ENCODE measurements at places on chromosomes 5 and 9.

DNA sequence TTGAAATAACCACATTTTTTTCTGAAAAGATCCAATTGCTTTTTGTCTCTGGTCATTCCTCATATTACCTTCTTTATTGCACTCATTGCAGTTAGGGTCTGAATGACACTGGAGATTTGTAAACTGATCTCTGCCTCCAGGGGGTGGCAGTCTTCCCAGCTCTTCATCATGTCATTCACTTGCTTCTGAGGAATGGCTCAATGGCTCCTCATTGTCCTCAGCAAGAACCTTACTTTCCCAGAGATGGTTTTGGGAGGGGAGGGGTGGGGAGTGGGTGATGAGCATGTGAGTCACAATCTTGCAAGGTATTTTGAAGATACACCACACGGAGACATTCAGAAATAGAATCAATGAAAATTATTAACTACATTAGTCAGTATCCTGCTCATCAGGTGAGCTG lies 159.8 kb upstream of the GAS1 start:
- no peak for DNase-seq

- no peak for DNase-seq
These were observed 247.5 kb downstream of the ADAMTSL1 start for GRCh38 chr9:18721267-18721994.

- no peak for DNase-seq
These were observed 8.0 kb downstream of the DIPK1B start for GRCh38 chr9:136720251-136720897.

DNA sequence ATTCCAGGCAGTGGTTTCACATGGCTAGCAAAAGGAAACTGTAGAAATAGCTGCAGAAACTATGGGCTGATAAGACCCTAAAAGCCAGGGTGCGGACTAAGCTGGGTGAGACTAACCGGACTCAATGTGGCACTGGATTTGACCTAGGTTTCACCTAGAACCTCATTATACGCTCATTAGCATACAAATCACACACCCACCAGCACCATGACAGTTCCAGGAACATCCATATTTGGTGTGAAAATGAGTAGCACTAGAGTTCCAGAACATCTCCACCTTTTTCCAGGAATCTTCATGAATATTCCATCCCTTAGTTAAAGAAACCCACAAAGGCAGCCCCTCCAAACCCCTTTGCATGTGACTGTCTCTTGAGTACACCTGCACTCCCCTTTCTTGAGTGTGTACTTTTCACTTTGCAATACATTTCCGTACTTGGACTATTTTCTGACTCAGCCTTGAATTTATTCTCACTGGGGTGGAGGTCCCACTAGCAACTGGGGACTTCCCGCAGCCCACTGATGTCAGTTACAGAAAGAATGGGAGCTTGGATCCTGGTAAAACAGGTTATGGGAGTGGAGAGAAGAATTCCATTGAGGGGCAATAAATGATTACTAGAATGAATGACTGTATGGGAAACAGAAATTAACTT lies 58.0 kb upstream of the SPATA31C2 start:
- DNase-seq, result no peak

- no peak for DNase-seq
These were observed 195.8 kb downstream of the ERCC6L2 start for GRCh38 chr9:96071076-96071814.

DNA sequence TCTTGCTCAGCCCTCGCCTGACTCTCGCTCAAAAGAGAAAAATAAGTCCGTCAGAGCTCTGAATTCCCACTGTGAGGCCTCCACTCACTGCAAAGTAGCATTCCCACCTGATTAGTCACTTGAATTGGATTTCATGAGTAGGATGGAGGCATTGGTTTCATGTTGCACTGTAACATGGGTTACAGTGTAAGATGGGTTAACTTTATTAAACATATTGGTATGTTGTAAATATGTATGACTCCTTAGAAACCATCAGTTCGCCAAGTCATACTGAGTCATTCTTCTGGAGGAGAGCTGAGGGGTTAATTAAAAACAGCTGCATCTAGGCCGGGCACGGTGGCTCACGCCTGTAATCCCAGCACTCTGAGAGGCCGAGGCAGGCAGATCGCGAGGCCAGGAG lies 93.8 kb upstream of the BNC2 start:
- DNase-seq, result peak; percentile 99

- DNase-seq, result no peak
These were observed 28.4 kb downstream of the EHMT1 start for GRCh38 chr9:137647096-137647714.

DNA sequence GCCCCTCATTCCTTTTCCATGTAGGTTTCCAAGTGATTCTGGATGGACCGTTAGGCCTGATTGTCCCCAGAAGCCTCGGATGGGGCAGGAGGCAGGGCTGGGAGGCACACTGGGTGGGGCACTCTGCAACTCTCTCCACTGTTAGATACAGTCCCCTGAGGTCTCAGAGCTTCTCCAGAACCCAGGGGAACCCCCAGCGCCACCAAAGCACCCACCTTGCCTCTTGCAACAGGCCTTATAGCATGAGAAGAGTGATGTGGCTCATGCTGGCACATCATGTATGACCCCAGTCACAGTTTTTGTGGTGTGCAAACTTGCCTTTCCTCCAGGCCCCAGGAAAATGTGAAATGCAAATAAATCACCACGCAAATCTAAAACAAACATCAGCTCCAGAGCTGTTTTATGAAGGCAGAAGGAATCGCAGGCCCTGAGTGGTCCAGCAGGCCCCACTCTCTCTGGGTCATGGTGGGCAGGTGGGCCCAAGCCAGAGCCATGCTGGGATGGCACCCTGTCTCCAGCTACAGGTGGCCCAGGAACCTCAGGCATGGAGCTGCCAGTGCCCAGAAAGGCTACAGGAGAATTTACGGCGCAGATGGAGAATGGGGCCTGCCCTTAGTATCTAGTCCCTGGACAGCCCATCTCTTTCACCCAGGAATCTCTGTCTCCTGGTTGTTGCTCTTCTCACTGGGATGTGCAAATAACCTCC lies 36.3 kb upstream of the CDKN2AIPNL start:
- DNase-seq, result no peak

GRCh38 chr9:114677418-114677817 lies 4.6 kb downstream of the TEX48 start:
- peak; percentile 99 for DNase-seq

DNA sequence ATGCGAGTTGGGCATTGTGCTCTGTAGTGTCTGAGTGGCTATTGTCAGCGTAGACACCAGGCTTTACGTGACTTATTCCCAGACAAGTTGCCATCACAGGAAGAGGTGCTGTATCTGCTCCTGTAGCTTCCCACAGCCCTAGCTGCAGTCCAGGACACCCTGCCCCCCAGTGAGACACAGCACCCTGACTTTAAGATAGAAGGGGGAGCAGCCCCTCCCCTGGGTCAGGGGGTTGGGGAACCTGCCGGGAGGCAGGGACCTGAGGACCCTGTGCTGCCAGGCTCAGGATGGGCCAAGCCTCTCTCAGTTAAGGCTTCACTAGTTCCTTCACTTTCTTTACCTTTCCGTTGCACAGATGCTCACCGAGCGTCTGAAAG lies 75.4 kb downstream of the NEK6 start:
- no peak for DNase-seq

DNA sequence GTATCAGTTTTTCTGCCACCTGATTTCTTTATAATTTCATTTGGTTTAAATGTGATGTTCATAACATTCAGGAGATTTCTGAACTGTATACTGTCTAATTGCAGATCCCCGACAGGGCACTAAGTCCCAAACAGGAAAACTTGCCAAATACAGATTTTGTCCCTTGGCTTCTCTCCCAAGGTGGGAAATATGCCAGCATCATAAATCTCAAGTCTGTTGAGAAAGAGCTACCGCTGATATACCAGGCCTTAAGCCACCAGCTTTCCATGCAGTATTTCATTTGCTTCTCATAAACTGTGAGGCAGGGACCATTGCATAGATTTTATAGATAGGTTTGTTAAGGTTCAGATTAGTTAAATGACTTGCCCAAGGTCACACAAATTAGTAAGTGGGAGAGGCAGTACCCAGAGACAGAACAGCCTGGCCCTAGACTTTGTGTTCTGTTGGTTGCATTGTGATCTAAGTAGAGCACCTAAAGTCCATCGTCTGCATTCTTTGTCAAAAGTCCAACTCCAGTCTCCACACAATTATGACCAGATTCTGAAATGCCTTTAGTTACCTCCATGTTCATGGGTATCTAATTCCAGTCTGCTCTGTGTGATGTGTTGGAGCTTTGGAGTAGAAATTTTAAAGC lies 16.2 kb downstream of the GPR21 start:
- no peak for DNase-seq

GRCh38 chr9:109012876-109013678 lies at the start of gene CTNNAL1:
TSS of gene CTNNAL1 (minus strand) at chr9:109013499. CDS start at chr9:109013442, 57 bp downstream.
- no peak for DNase-seq

DNA sequence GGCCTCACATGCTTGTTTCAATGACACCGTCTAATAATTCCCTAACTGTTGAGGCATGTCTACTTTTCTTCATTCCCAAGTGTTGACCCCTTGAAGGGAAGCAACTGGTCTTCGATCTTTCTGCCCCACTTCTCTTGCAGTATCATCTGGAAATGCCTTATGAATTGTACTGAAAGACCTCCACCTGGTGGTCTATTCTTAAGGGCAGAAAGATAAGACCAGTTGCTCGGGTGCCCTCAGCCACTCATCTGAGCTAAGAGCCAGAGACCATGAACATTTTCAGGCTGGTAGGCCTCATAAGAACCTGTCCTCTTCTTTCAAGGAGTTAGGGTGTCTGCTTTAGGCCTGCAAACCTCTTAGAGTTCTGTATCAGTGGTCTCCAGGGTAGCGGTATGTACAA lies 542.5 kb downstream of the CTNND2 start:
- DNase-seq, result no peak

DNA sequence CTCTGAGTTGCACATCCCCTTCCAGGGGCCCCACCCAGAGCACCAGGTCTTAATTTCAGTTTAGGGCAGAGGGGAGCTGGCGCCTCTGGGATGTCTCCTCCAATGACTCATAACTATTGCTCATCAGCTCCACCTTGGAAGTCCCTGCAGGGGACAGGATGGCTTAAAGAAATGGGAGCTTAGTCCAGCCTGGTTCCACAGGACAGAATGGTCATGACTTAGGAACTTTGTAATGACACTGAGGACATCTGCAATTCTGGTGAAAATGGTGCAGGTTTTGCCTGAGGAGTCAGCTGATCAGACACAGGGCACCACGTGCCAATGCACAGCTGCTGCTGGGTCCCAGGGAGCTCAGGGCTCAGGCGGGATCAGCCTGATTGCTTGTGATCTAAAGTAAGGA lies 16.4 kb upstream of the PPP1R26 start:
- peak; percentile 25 for DNase-seq

DNA sequence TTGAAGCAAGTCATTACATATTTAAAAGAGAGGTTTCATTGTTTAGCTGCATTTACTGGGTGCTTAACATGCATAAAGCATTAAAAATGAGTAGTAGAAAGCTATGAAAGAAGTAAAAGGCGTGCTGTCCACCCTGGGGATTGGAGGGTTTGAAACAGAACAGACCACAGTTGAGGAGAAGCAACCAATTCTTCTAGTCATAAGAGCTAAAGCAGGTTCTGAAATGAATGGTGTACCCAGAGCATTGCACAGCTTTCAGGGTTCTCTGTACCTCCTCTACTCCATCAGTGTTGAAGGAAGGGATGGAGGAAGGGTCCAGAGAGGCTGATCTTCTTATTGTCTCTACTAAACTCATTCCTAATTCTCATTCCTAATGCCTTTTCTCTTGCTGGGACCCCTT lies 68.9 kb downstream of the SH3RF2 start:
- no peak for DNase-seq

DNA sequence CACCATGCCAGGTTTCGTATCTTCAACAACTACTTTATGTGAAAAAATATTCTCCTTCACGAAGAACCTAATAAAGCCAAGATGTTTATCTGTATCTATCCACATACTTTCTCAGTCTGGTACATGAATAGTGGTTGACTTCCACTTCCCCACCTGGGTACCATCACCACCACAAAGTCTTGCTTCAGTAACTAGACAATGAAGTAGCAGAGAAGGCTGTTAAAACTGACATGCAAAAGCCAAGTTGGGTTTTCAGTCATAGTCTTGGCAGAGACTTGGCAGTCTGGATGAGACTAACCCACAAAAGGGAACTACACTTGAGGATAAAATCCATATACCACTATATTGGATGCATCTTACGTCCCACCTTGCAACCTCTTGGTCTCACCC lies 5.0 kb downstream of the P4HA2 start:
- DNase-seq, result no peak

DNA sequence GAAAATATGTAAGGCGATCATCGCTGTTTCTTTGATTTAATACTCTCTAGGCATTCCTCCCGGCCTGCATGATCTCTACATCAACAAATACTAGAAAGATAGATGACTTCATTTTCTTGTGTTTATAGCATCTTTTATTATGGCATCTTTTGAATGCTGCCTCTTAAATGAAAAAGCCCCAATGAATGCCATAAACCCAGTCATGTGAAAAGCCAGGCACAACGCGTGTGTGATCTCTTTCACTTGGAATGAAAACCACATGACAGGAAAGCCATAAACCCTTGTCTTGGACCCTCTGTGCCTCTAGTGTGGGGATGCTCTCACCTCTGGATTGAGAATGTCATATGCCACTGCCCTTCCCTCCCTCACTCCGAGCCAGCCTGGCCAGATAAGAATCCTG lies 476.2 kb downstream of the SEMA5A start:
- no peak for DNase-seq

- no peak for DNase-seq
These were observed 548.9 kb upstream of the CLINT1 start for GRCh38 chr5:158407824-158408195.

- no peak for DNase-seq
These were observed 138.9 kb upstream of the RUSC2 start for GRCh38 chr9:35350827-35351549.

DNA sequence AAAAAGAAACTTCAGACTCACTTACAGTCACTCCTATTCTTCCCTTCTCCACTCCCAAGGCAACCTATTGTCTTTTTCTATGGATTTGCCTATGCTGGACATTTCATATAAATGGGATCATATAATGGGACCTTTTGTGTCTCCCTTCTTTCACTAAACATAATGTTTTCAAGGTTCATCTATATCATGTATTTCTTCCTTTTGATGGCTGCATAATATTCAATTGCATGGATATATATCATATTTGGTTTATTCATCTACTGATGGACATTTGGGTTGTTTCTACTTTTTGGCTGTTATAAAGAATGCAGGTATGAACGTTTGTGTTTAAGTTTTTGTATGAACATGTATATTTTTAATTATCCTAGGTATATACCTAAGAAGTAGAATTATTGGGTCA lies 30.6 kb downstream of the ANKHD1 start:
- DNase-seq, result no peak

DNA sequence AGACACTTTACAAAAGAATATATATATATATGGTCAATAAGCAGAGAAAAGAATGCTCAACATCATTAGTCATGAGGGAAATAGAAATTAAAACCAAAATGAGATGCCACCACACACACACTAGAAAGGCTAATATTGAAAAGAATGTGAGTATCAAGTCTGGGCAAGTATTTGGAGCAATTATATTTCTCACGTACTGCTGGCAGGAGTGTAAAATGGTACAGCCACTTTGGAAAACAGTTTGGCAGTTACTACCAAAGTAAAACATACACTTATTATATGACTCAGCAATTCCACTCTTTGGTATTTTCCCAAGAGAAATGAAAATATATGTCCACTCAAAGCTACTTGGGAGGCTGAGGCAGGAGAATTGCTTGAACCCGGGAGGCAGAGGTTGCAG lies 29.8 kb downstream of the NEUROG1 start:
- peak; percentile 13 for DNase-seq
